ENCODE measurements at places on chromosomes 5 and 9. TPM values are rescaled to one million over a fixed set of nuclear protein-coding genes. Genes with fewer than 3 reads are reported as not detected.
A peak's percentile ranks its signal among the peaks of the same experiment; 100 is the strongest.

DNA sequence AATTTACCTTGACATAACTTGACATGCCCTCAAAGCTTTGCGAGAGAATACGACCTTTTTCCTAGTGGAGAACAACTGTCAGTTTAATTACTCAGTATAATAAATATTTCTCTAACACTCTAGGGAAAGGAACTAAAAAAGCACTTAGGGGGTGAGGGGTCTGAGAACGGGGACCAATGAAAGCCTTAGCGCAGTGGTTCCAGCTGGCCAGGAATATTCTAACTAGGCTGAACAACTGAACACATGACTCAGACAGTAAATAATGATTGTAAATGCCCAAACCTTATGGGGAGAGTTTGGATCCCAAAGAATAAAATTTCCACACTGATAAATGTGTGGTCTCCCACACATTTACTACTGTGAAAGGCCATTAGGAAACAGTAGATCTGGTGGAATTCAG lies 14.9 kb downstream of the MYO10 start:
- DNase-seq = no peak

- DNase-seq = peak; percentile 0
Observed at GRCh38 chr9:85004818-85005413, 335.4 kb downstream of the NTRK2 start.

Gene MZB1
- total RNA-seq = not detected

Gene SLC6A18
- not detected for total RNA-seq

GRCh38 chr5:117682416-117682815 lies 1107.8 kb upstream of the SEMA6A start:
- peak; percentile 76 for DNase-seq

GRCh38 chr5:80962630-80963520 lies 2.7 kb downstream of the RASGRF2 start:
- no peak for DNase-seq

GRCh38 chr5:83277154-83277553 lies 194.4 kb upstream of the VCAN start:
- no peak for DNase-seq

Gene PKD2L2
- not detected for total RNA-seq

Gene UTP15
- total RNA-seq = 28.3 TPM

DNA sequence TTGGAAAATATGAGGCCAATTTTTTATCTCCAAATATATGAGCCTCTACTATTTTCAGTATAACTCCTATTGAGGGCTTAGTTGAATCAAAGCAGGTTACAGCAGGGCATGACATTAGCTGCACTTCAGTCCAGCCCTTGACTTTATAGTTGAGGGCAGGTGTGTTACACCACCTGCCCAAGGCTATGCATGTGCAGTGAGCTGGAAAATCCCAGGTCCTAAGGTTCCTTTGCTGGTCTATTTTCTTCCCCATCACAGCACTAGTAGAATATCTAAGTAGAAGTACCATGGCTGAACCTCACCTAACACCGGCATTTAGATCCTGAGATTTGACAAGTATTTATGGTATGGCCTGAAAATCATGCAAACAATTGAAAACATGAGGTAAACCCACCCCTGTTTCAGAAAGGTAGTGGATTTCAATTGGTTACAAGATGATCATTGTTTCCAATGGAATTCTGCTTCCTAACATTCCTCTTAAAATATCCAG lies 201.1 kb downstream of the SEMA5A start:
- no peak for DNase-seq

GRCh38 chr5:153895266-153895665 lies 143.4 kb downstream of the FAM114A2 start:
- DNase-seq = no peak

Gene PCDHA13
- total RNA-seq = not detected

Gene WDR38
- not detected for total RNA-seq

Gene SLC25A48
- not detected for total RNA-seq

DNA sequence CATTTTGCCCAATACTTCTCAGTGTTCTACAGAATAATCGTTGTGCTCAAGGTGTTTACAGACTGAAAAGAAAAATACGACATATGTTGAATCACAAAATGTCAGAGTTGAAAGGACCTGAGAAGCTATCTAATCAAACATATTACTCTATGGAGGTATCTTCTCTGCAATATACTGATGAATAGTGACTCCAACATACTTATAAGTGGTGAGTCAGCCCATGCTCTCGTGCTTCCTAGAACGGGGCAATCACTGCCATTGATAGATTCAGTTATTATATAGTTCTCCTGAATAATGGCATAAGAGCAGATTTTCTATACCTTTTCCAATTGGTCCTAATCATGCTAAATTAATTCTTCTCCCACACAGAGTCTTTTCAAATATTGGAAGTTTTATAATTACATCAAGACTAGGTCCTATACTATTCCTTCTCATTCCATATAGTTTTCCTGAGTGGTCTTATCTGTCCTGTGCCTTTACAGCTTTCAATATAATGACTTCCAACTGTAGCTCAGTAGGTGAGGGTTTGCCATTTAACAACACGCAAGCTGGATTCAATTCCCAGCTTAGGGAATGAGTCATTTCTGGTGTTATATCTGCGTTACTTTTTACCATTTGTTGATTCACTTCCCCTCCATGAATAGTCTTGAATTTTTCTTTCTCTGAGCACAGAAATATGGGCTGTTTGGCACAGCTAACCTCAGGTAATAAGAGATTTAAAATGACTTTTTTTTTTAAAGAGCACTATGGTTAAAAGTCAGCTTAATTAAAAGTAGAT lies 81.1 kb downstream of the PLK2 start:
- no peak for DNase-seq

DNA sequence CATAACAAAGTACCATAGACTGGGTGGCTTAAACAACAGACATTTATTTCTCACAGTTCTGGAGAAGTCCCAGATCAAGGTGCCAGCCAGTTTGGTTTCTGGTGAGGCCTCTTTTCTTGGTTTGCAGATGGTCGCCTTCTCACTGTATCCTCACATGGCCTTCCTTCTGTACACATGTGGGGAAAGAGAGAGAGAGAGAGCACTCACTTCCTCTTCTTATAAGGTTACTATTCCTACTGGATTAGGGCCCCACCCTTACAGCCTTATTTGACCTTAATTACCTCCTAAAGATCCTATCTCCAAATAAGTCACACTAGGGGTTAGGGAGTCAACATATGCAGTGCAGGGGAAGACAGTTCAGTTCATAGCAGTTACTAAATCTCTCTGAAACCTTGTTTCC lies 205.6 kb upstream of the GDNF start:
- DNase-seq = no peak

- DNase-seq = peak; percentile 54
Observed at GRCh38 chr9:35981699-35982098, 23.7 kb upstream of the OR2S2 start.

DNA sequence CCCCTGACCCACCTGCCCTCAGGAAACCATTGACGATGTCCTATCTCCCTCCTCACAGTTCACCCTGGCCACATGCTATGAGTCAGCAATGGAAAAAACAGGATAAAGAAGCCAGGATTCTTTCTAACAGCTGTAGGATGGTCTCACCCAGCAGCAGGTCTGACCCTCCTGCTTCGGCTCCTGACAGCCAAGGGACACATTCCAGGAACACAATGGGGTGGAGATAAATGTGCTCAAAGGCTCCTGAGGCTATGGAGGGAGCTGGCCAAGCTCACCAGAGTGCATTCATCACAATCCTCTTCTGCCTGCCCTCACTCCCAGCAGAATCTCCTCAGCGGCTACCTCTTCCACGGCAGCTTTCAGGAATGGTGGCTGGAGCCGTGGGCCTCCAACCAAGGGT lies 170.3 kb downstream of the PJA2 start:
- DNase-seq = peak; percentile 42

Gene RNF183
- not detected for total RNA-seq

DNA sequence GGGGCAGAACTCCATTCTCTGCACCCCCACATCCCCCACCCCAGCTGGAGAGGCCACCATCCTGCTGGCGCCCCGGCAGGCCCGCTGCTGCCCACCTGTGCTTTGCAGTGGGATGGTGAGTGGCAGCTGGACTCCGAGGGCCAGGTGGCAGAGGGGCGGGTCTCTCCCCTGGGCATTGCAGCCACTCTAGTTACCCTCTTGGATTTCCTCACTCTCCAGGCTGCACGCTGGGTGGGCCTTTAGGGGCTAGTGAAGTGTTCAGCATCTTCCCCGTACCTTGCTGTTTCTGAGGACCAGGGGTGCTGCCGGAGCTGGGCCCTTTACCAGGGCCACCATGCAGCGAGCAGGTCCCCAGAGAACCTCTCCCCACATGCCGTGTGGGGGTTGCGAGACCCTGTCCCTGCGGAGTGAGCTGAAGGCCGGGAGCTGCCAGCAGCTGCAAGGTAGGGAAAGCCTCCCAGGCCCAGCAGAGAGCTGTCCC lies 88.4 kb upstream of the SH3PXD2B start:
- no peak for DNase-seq

DNA sequence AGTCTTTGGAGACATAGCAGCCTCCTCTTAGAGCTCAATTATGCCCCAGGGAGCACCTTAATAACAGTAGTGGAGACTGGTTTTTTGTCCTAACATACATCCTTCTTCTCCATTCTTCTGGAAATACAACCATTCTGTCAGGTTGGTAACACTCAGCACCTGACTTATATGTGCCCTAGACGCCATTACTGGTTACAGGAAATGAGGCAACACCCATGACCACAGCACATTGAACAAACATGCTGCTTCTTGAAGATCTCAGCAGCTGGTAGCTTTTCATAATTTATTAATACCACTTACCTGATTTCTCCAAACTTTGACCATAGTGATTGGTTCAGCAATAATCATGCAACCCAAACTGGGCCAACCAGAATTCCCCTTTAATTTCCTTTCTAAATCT lies 25.1 kb upstream of the TRPM3 start:
- no peak for DNase-seq

GRCh38 chr5:151757233-151758140 lies 944 bp downstream of the ATOX1 start:
- no peak for DNase-seq
